ENCODE measurements at places on chromosomes 11 and 22.

DNA sequence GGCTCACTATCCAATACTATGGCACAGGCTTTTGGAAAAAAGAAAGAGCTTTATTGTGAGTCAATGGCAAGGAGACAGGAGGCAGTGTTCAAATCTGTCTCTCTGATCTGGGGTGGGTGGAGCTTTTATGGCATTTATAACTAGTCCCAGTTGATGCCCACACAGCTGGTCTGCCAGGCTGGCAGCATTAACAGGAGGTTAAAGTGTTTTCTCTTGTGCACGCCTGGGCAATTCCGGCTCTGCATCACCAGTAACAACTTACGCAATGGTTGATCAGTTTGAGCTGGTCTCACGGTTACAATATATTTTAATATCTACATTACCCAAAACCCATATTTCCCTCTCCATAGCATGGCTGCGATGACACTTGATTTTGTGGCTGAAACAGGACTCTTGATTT, 15.1 kb upstream of the SMIM38 start:
- DNase-seq = no peak

- no peak for DNase-seq
These were observed 155.7 kb upstream of the BLID start for GRCh38 chr11:122271745-122272144.

- DNase-seq = no peak
These were observed 77.0 kb downstream of the ZNF280B start for GRCh38 chr22:22431271-22432220.

GRCh38 chr11:130308886-130309285, 5.8 kb downstream of the ZBTB44 start:
- no peak for DNase-seq

DNA sequence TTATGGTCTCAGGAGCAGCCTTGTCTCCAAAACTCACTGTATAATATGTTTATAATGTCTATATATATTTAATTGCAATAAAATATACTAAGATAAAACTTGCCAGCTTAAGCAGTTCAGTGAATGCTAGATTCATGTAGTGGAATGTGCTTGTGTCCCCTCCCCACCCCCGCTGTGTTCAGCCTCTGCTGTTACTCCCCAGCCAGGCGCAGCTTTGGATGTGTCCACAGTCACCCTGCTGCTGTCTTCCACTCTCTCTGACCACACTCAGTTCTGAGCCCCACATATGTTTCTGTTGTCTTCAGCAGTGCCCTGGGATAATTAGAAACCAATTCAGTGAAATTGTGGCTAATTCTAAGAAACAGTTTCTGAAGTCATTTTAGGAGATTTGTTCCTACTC, 52.2 kb downstream of the PPFIA1 start:
- DNase-seq = no peak

GRCh38 chr11:62842171-62842741, 2.9 kb upstream of the WDR74 start:
- no peak for DNase-seq
